ENCODE measurements at places on chromosomes 2 and 18. TPM values are rescaled to one million over a fixed set of nuclear protein-coding genes. Genes with fewer than 3 reads are reported as not detected.

- peaks cover 79% of the 10 kb centered on the region for H3K4me1 ChIP-seq
- peak overlapping the region; percentile 10 for H3K4me3 ChIP-seq
- H3K27ac ChIP-seq, result peak overlapping the region; percentile 70
- no peaks in the 10 kb centered on the region for H3K36me3 ChIP-seq
- DNase-seq, result peak; percentile 80
Measured at GRCh38 chr2:127634626-127635379, 11.2 kb upstream of the GPR17 start.

DNA sequence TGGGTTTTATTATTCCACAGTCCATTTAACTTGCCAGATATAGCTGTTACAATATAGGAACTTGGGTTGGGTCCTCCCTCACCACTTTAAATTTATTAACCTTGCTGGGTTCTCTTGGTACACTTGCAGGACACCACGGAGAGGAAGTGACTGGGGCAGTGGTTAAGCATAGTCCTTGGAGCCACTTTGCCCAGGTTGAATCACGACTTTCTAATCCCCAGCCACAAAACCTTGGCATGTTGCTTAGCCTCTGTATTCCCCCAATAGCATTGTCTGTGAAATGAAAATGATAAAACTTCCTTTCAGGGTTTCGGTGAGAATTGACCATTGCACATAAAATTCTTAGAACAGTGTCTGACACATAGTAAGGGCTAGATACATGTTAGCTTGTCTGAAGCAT, 221.2 kb downstream of the IRS1 start:
- no peak for DNase-seq
- H3K27ac ChIP-seq, result no peak overlapping the region
- no peaks in the 10 kb centered on the region for H3K36me3 ChIP-seq
- no peaks in the 10 kb centered on the region for H3K4me1 ChIP-seq
- no peak overlapping the region for H3K4me3 ChIP-seq
- no peaks in the 10 kb centered on the region for H3K27me3 ChIP-seq

GRCh38 chr18:33755931-33756560, 178.0 kb downstream of the ASXL3 start:
- DNase-seq, result no peak
- H3K27ac ChIP-seq, result no peak overlapping the region
- no peak overlapping the region for H3K4me3 ChIP-seq
- H3K36me3 ChIP-seq, result no peaks in the 10 kb centered on the region
- H3K4me1 ChIP-seq, result no peaks in the 10 kb centered on the region
- H3K27me3 ChIP-seq, result no peaks in the 10 kb centered on the region

DNA sequence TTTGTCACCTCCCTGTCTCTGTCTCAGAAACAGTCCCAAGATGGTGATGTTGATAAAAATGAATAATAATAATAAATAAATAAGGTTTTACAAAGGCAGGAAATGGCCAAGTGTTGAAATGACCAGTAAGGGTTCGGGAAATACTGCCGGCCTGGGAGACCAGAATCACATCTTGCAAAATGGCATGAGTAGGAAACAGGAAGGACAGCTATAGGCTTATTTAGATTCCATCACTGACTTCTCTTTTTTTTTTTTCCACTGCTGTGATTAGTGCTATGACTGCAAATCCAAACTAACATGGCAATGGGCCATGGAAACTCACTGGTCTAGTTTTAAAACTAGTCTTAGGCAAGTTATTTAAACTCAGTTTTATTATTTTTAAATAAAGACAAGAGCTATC, 60.6 kb downstream of the SCN1A start:
- no peaks in the 10 kb centered on the region for H3K4me1 ChIP-seq
- no peak for DNase-seq
- H3K36me3 ChIP-seq, result no peaks in the 10 kb centered on the region
- no peak overlapping the region for H3K27ac ChIP-seq
- no peaks in the 10 kb centered on the region for H3K27me3 ChIP-seq

GRCh38 chr18:79300413-79300812, 95.3 kb upstream of the NFATC1 start:
- no peak overlapping the region for H3K4me3 ChIP-seq
- no peaks in the 10 kb centered on the region for H3K4me1 ChIP-seq
- H3K36me3 ChIP-seq, result peaks cover 19% of the 10 kb centered on the region
- H3K27ac ChIP-seq, result no peak overlapping the region
- H3K27me3 ChIP-seq, result no peaks in the 10 kb centered on the region

DNA sequence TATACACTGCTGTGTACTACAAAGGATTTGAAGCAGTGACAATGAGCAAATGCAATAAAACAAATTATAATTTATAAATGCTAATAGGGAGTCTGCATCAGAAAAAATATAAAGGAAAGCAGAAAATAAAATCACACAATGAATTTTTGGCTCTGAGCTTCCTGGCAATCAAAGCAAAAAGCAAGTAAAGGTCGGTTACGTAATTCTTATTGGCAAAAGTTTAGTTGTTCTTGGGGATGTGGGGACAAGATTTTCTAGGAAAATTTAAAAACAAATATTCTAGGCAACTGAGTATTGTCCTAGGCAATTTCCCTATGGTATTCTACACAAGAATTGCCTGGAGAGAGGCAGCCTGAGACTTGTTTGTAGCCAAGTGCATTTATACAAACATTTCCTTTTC, 1.8 kb downstream of the ORC2 start:
- no peaks in the 10 kb centered on the region for H3K27me3 ChIP-seq
- H3K4me3 ChIP-seq, result no peak overlapping the region
- peaks cover 32% of the 10 kb centered on the region for H3K36me3 ChIP-seq
- peaks cover 17% of the 10 kb centered on the region for H3K4me1 ChIP-seq

Gene UGT1A5
- polyA plus RNA-seq, result not detected
